ENCODE measurements at places on chromosomes 1 and 21.

- DNase-seq, result no peak
These were observed 271.5 kb upstream of the TMEM51 start for GRCh38 chr1:14881775-14882672.

DNA sequence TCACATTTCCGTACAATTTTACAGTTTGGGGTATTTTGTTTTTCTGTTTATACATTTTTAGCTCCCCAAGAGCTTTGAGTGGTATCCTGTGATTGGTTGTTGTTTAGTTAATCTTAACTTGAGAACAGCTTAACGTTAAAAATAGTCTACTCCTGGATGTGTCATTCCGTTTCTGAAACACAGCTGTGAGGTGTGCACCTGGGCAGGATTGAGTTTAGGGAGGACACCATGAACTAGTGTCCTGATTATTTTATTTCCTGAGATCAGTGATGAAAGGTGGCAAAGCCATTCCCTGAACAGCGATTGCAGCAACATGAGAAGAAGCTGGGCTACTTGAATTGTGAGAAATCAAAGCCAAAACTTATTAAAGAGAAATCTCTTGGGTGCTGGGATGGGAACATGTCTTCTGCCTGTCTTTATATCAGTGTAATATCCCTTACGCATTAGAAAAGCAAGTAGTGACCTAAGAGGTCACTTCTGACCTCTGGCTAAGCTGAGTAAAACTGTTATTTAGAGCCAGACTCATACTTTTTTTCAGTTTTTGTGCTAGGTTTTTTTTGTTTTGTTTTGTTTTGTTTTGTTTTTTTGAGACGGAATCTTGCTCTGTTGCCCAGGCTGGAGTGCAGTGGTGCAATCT lies 43.4 kb downstream of the ZBTB40 start:
- DNase-seq, result no peak

GRCh38 chr1:198612471-198613260 lies 26.2 kb upstream of the PTPRC start:
- DNase-seq, result no peak

DNA sequence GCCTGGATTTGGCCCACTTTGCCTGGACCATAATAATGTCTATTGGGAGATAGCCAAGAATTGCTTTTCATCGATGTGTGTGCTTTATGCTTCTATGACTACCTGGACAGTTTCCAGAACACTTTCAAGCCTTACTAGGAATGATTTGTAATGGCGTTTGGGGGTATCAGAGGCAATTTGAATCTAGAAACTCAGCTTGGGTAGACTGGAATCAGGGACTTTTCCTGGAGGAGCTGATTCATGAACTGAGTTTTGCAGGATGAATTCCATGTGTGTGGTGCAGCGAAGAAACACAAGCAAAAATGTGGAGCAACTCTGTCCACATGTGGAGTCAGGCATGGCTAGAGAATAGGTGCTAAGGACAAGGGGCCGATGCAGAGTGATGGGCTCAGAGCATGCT lies 11.9 kb upstream of the TMEM61 start:
- DNase-seq, result no peak

DNA sequence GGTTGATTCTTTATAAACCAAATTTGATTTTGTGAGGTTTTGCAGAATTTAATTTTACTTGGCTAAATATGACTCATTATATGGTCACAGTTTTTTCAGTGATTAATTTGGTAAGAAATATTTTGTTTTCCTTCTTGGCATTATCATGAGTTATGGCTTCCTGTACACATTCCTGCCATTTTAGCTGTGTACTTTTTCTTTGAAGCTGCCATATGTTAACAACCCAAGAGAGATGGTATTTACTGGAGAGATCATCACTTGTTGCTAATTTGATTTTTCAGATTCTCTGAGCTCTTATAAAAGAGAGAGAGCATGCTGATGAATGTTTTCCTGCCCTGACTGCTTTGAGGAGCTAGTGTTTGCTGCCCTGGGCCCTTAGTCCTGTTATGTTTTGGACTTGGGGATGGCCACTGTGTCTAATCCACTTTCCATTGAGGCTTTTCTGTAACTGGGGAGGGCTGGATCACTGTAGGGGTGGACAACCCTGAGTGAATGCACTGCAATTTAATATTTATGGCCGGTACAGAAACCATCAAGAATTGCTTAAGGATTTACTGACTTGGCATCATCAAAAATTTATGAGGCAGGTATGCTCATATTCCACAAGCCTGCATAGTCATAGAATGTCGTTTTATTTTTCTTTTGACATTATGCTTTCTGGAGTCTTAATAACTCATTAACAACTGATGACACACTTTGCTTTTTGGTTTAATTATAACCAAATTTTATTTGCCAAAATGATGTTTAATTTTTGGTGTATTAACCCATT lies 200.9 kb downstream of the DISC1 start:
- DNase-seq, result no peak

DNA sequence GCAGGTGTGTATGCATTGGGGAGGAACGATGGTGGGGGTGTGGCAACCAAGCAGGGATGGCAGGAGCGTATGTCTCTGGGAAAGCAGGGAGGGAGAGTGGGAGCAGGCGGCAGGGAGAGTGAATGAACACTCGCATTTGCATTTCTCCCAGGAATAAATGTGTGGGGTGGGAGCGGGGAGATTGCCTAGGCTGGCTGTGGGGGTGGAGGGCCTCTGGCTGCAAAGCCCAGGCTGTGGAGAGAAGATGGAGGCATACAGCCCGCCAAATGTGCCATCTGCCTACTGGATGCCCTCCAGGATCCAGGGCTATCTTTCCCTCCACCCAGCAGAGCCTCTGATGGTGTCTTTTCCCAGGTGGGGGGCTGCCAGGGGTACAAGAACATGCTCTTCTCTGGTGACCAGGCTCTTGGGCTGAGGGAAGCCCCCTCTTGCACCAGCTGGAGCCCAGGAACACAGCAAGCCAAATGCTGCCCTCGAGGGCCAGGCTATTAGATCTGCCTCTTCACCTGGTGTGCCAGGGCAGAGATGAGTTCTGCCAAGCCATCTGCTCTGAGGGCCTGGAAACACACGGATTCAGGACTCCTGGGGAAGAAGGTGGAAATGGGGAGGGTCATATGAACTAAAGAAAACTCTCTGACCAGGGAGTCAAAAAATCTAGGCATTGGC lies 1.7 kb upstream of the OPTC start:
- DNase-seq, result no peak
